Activated CD4-positive, alpha-beta T cell treated with anti-CD3 and anti-CD28 coated beads for 36 hours (primary cell): ENCODE measurements at places on chromosomes 13 and 19. TPM values are rescaled to one million over a fixed set of nuclear protein-coding genes. Genes with fewer than 3 reads are reported as not detected.
A peak's percentile ranks its signal among the peaks of the same experiment; 100 is the strongest.

DNA sequence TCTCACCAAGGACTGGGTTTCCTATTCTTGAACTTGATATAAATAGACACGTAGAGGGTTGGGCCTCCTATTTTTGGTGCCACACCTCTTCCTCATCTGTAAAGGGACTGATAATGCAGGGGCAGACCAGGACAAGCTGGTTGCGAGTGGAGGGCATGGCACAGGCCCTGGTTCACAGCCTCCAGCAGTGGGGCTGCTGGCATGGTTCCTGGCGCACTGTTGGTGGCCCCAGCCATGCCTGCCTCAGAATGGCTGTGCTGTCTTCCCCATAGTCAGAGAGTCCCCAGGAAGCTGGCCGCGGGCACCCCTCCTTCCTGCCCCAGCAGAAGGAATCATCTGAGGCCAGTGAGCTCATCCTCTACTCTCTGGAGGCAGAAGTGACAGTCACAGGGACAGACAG lies 10.5 kb upstream of the OVOL3 start:
- DNase-seq: no peak

DNA sequence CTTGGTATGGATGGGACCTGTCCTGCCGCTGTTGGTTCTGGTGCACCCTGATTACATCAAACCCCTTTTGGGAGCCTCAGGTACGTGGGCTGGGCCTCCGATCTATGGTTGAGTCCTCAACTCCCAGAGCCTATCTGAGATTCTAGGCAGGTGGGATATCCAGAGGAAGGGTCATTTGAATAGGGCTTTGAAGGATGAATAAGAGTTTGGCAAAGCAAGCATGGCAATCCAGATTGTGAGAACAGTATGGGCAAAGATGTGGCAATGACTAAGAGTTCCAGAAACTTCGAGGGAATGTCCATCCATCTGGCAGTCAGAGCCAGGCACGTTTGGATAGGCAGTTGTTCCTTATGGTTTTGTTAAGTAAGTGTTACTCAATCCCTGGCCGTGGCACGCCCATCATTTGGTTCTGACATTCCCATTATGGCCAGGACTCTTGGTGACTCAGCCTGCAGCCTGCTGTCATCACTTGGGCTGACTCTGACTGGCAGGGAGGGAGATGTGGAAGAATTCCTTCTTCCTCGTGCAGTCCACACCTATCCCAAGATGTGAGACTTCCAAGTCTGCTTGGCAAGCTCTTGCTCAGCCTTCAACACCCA lies 21.5 kb downstream of the CYP4F22 start:
- DNase-seq: no peak

The SKA3 gene
- 53.7 TPM for total RNA-seq

The USHBP1 gene
- total RNA-seq: not detected

DNA sequence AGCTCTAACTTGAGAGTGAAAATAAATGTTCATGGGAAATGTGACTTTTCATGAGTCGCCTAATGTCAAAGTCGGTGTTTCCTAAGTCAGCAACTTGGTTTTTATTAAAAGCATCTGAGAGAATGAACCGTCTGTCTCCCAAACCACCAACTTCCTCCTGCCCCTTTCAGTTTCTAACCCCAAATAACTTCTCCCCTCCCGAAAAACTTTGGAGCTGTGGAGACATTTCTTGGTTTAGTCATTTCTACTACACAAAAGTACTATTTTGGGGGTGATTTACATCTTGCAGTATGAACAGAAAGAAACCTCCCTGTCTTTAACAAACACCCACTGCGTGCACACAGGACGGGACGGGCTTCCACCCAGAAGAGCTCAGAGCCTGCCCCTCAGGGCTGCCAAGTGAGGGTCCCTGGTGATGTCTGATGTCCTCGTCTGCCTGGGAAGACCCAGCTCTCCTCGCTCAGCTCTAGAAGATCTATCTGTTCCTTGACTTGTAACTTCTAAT lies 65.0 kb downstream of the RASA3 start:
- peak; percentile 67 for DNase-seq

- DNase-seq: no peak
Observed at GRCh38 chr19:9850235-9850959, 15.3 kb downstream of the PIN1 start.

- no peak for DNase-seq
Observed at GRCh38 chr19:29417048-29417447, 108.7 kb upstream of the VSTM2B start.

DNA sequence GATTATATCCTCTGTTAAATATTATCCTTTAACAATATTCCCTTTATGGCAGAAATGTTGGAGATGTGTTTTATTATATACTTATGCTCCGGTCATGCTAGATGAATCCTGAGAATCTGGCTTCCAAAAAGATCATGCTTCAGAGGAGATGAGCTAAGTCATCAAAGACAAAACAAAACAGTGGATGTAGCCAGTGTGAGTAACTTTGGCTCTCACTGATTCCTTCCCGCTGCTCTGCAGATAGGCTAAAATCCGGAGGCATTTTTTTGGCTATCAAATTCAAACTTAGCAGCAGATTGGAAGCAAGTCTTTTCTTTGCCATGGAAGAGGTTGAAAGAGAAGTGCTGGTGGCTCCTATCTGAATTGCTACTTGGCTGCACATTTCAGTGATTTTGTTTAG lies 295.9 kb downstream of the GPC6 start:
- no peak for DNase-seq

DNA sequence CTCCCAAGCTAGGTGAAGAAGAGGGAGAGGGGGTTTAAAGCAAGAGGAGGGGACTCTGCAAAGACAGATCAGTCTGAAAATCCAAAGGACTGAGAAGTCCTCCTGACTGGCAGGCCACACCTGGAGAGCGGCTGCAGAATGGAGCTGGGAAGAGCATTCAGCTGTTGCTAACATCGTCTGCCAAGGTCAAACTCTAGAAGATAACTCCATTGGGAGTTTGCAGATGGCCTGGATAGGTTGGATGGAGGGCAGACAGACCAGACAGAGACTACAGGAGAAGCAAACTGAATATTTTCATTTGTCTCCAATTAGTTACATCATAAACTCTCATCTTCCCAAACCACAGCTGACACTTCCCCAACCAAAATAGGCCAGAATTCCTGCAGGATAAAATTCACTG lies 19.9 kb upstream of the SHISA2 start:
- DNase-seq: no peak

The ACP5 gene
- 10.3 TPM for total RNA-seq

GRCh38 chr19:40216777-40217026 lies 1.5 kb downstream of the TTC9B start:
- DNase-seq: peak; percentile 40

DNA sequence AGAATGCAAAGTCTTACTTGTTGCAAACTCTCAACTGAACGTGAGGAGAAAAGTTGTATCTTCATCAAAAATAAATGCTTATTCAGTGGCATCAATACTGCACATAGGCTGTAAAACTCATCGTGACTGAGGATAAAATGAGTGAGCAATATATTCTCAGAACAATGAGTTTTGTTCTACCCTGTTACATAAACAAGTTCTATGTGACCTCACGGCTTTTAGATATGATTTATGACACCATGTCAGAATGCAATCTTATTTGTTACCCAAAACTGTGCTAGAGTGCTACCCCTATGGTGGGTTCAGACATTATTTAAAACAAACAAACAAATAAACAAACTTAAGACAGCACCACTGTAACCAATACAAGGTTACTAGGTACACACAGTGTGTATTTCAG lies 55.4 kb downstream of the FOXO1 start:
- DNase-seq: no peak

GRCh38 chr19:7395360-7396066 lies 46.8 kb downstream of the ARHGEF18 start:
- peak; percentile 25 for DNase-seq

DNA sequence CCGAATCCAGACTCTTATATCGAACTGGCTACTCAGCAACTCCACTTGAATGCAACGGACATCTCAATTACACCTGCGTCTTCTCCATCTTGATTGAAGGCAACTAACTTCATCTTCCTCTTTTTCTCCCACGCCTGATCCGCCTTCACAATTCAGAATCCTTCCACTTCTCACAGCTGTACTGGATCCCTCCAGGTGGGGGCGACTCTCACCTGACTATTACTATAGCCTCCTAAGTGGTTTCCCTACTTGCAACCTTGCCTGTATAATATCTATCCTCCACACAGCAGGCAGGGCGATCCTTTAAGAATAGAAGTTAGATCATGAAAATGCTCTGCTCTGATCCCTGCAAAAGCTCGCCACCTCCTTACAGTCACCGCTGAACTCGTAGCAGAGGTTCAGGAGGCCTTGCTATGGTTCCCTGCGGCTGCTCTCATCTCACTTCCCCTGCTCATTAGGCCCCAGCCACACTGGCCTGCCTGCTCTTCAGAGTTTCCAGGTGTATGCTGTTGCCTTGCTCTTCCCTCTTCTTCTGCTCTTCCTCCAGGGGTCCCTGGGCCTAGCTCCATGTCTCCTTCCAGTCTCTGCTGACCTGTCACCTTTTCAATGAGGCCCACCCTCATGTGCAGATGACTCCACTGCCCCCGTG lies 31.9 kb downstream of the RFXAP start:
- peak; percentile 43 for DNase-seq

DNA sequence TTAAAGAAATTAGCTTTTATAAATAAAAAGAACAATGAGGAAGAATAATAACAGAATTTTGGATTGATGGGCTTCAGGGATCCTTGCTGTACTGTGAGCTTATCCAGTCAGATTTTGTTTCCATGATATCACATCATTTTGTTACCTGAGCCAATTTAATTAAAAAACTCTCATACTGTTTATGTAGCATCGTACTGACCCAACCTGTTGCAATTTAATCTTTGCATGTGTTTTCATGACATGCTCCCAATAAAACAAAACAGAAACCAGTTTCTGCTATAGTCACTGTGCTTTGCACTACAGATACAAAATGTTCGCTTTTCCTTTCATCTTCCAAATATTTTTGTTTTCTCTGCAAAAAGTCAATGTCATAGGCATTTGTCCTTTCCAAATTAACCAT lies 109.7 kb upstream of the RNF113B start:
- DNase-seq: no peak

GRCh38 chr19:48480183-48480557 lies 11.0 kb downstream of the CYTH2 start:
- DNase-seq: peak; percentile 69

The ZNF587 gene
- 20.1 TPM for total RNA-seq

DNA sequence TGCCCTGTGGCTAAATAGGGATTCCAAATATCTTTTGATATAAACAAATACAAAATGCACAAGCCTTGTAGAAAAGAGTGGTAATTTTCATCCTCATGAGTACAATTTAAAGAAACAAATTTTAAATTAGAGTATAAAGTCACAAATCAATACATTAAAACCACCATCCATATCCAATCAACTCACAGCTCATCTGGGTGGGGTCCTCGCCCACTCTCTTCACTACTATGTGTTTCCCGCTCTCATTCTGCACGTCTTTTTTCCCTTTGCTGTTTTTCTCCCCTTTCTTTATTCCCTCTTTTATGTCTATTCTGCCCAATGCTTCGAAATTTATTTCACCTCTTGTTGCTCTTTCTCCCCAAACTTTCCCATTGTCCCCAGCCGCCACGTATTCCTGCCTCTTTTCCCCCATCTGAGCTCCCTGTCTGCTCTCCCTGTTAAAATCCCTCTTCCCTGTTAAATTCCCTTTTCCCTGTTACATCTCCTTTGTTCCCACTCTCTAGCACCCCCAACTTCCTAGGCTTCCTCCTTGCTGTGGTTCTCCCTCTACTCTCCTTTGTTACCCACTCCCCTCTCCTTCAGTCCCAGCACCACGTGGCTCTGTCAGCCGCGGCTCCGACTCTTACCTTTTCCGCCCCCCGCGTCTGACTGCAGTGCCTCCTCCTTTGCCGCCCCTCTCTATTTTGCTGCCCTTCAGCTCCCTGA lies 1.3 kb downstream of the ZNF616 start:
- DNase-seq: peak; percentile 56

The PCDH17 gene
- not detected for total RNA-seq

The ZGLP1 gene
- 3.5 TPM for total RNA-seq

- DNase-seq: no peak
Observed at GRCh38 chr19:50206191-50206590, 2.8 kb downstream of the MYH14 start.

The C1QTNF9B gene
- total RNA-seq: not detected

The ZNF426 gene
- total RNA-seq: 12.3 TPM

DNA sequence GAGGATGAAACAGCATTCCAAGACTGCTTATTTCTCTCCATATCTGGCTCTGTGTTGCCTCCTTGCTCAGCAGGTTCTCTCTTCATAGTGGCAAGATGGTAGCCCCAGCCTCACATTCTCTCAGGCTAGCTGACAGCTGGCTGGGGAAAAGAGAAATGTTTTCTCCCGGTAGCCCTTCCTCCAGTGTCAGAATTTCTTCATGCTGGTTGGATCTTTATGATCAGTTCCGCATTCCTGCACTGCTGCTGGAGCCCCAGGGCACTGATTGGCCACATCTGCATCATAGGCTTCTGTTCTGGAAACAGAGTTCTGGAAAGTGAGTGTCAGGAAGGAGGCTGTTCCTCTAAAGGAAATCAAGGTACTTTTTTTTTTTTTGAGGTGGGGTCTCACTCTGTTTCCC lies 24.6 kb downstream of the POP4 start:
- no peak for DNase-seq
